Stimulated activated CD4-positive, alpha-beta T cell treated with anti-CD3 and anti-CD28 coated beads, Interleukin-15, amount 100 ng/mL, for 24 hours (primary cell): ENCODE measurements at places on chromosomes 12 and 14.

GRCh38 chr12:1972856-1973317 is 31.4 kb downstream of the DCP1B start:
- DNase-seq: no peak

- DNase-seq: no peak
Measured at GRCh38 chr12:55385891-55386290, 14.4 kb upstream of the OR6C65 start.

- DNase-seq: no peak
Measured at GRCh38 chr14:98161356-98161755, 1110.6 kb downstream of the BCL11B start.

DNA sequence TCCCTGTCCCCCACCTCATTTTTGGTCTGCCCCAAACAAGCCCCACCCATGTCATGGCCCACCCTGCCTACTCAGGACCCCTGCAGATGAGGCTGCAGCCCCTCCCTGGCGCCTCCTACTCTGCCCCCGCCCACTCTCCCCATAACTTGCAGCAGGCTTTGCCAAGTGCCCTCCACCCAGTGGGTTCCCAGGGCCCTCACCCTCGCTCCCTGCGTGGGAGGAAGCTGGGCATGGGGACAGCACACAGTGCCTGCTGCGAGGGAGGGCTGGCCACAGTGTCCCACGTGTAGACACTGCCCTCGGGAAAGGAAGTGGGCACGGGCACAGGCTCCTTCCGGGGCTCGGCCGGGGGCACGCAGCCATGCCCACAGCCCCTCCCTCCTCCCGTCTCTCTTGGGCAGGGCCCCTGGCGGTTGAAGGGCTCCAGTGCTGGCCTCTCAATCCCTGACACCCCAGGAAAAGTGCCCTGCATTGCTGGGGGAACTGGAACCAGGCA is 9.4 kb downstream of the AKT1 start:
- no peak for DNase-seq

- DNase-seq: no peak
Measured at GRCh38 chr14:22854963-22855724, 16.4 kb upstream of the LRP10 start.

DNA sequence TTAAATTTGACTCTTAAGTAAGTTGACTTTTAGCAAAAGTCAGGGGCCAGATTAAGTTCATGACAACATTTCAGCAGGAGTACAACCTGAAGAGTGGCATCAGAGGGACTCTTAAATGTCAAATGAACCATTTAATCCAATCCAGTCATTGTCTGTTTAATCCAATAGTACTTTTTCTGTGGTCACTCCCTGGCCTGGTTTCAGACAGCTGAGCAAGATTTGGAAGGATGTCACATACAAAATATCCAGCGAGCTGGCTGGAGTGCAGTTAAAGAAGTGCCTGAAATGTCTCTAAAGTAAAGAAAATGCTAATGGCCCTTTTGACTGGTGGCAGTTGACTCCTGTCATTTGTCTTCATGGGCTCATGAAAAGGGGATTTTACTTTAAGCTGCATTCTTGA is 1082.1 kb downstream of the AACS start:
- DNase-seq: no peak

- peak; percentile 75 for DNase-seq
Measured at GRCh38 chr14:34331728-34332623, 130.1 kb downstream of the SPTSSA start.

GRCh38 chr14:93305725-93306418 is 27.0 kb downstream of the BTBD7 start:
- DNase-seq: no peak

DNA sequence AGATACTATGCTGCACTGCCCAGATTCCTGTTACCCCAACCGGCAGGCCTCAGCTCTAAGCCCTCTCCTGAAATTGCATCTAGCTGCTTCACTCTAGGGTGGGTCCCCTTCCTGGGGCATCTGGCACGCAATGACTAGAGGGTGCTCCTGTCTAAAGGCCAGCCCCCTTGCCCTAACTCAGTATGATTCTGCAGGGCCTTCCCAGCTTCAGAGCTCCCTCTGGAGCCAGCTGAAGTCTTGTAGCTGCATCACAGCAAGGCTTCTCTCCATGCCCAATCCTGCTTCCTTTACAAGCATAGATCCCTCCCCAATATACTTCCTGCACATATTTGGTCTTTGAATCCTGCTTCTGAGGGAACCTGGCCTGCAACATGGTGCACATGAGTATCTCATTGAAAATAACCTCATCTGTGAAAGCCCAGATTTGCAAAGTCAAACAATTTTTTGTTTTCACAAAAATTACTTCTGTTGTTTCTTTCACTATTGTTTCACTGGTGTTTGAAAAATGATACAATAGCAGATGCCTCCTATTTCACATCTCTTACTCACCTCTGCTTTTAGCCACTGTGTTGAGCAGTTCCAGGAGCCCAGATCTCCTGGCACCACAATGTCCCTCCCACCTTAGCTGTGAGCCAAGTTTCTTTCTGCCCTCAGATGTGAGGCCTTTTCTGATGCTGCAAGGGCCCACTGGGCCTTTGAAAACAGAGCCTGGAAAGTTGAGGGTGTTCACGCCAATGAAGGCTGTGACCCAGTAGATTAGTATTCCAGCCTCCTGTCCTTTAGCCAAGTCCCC is 169.5 kb upstream of the EGLN3 start:
- no peak for DNase-seq

- DNase-seq: no peak
Measured at GRCh38 chr14:50013198-50013918, 103.0 kb downstream of the VCPKMT start.

DNA sequence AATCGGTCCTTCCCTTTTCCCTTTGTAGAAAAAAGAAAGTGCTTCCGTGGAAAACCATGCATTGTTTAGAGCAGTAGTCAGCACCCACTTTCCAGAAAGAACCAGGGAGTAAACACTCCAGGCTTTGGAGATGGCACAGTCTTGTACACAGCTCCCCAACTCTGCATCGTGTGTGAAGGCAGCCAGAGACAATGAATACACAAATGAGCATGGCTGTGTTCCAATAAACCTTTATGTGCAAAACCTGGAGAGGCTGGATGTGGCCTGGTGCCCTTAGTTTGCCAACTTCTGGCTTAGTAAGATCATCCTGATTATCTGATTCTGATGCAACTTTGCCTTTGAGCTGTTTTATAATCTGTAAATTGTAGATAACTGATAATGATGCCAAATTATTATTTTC is 463.4 kb upstream of the TMEM132C start:
- DNase-seq: no peak

DNA sequence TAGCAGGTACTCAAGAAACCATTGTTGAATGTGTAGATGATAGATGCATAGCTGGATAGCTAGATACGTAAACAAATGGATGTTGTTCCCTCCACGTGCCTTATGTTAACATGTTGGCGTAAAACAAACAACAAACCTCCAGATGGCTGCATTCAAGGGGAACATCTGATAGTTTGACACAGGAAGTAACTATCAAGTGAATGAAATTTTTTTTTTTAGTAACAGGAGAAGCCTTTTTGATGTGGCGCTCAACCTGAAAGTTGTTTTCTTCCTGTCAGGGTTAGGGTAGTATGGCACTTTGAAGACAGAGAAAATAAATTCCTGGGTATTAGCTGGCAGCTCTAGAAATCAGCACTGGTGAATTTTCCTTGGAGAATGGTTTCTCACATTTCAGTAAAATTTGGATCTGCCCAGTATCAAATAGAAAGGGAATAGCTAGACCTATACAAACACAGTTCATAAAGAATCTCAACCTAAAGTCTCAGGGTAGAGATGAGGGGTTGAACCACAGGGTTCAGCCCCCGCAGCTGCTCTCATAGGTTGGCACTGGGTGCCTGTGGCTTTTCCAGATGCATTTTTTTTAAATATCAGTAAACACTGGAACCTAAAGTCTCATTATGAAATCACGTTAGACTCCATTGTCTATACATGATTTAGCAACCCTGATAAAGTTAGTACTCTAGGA is 18.8 kb upstream of the RAP1B start:
- DNase-seq: no peak

- DNase-seq: no peak
Measured at GRCh38 chr12:123847019-123847418, 84.9 kb downstream of the DNAH10 start.

- DNase-seq: no peak
Measured at GRCh38 chr12:111757361-111758119, 9.2 kb upstream of the ALDH2 start.

DNA sequence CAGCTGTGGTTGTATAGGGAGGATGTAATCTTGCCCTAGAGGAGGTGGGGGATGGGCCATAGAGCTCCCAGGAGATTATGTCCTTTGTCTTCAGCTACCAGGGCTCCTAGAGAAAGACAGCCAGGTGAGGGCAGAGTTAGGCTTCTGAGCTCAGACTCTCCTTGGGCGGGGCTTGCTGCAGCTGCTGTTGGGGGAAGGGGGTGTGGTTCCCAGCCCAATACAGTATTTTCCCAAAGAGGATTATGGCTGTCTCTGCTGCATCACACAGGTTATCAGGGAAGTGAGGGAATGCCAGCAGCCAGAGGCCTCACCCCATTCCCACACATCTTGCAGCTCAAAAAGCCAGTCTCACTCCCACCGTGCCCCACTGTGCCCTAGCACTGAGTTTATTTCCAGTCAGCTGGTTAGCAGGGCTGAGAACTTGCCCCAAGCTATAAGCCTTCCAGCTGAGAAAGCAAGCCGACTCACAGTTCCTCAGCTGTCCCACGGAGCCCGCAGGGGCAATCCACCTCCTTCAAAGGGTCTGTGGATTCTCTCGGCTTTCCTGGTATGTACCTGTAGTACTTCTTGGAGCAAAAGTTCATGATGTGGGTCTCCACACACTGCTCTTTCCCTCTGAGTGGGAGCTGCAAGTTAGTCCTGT is 217.3 kb upstream of the CPNE8 start:
- no peak for DNase-seq

DNA sequence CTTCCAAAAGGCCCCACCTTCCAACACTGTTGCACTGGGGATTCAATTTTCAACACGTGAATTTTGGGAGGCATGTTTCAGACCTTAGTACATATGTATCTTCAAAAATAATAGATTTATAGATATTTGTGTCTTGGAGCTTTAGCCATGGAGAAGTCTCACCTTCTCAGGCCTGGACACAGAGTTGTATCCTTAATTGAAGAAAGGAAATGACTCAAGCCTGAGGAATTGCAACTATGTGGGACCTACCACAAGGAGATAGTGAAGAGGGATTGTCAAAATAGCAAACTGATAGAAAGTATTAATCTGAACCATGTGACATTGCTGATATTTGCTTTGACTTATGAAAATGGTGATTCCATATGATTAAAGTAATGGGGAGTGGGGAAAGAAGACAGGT is 89.8 kb downstream of the ACSS3 start:
- DNase-seq: no peak

DNA sequence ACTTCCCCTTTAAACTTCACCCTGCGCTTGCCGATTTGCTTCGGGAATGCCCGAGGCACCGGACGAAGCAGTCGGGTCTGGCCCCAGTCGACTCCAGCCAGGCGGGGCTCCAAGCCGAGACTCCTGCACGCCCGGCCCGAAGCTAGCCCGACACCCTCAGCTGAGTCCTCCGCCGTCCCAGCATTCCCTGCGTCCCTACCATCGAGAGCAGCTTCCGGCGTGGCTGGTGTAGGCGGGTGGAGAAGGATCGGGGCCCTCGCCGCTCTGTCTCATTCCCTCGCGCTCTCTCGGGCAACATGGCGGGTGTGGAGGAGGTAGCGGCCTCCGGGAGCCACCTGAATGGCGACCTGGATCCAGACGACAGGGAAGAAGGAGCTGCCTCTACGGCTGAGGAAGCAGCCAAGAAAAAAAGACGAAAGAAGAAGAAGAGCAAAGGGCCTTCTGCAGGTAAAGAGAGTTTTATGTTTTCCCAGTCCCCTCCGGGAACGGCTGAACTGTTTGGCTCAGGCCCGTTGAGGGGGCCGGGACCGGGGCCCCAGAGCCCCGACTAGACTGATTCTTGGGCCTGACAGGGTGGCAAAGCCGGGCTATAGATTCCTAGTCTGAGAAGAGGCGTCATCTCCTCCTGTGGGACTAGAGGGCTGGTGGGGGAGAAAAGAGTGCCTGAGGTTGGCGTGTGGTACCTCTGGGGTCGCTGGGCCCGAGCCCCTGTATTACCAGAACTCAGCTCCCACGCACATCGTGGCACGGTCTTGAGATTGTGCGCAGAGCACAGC is at the start of gene METAP2:
METAP2 (plus strand) TSS at position 269 of the 776 bp plus-strand sequence; CDS start at position 297, 28 bp downstream.
- DNase-seq: peak; percentile 97

DNA sequence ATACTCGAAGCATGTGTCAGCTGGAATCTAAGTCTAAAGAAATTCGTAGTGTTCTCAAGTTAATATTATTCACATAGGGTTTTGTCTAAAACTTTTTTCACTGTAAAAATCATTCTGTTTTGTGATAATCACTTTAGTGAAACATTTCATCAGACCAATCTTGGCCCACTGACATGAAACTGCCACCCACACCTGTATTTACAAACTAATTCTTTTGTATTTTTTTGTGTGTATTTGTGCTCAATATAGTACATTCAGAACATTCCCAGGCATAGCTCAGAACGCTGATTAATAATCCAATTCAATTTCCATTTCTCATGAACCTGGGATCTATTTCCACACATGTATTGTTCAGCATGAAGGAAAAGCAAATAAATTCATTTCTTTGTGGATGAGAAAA is 191.7 kb downstream of the RASSF9 start:
- DNase-seq: no peak

GRCh38 chr12:46214668-46215436 is 54.0 kb downstream of the SLC38A1 start:
- peak; percentile 82 for DNase-seq

GRCh38 chr14:80352471-80352870 is 141.2 kb upstream of the DIO2 start:
- no peak for DNase-seq

DNA sequence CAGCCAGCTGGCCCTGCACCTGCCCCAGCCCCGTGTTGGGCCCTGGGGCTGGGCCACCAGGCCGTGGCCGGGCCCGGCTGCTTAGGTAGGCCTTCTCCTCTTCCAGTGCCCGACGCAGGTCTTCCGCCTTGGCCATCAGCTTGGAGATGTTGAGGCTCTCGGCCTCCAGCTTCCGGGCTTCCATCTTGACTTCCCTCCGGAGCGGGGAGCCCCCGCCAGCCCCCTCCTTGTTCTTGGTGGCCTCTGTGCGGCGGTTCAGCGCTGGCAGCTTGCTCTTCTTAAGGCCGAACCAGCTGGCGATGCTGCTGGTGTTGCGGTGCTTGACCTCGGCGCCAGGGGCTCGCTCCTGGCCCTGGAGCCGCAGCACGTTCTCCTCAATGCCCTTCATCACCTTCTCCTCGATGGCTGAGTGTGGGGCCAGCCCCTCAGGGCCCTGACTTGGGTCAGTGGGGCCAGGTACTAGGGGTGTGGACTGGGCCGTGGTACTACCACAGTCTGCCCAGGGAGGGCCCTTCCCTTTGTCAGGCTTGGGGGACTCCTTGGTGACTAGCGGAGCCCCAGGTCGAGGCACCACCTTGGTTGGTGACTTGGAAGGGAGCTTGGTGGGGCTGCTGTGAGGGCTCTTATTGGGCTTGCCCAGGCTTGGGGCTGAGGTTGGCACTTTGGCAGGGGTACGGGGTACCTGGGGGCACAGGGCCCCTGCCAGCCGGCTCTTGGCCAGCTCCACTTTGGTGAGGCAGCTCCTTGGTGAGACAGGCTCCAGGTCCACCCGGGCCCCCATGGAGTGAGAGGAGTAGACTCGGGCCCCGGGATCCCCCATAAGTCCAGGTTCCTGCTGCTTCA is 33.2 kb downstream of the NCKAP5L start:
- DNase-seq: no peak
